ENCODE measurements at places on chromosomes 13 and 19.

GRCh38 chr13:63706751-63707150 is 2291.1 kb upstream of the PCDH20 start:
- no peak for DNase-seq

GRCh38 chr13:50467156-50468110 is 376.1 kb downstream of the DLEU7 start:
- DNase-seq = no peak

GRCh38 chr19:37593996-37594303 is 642 bp downstream of the ZNF571 start:
- DNase-seq = no peak

- no peak for DNase-seq
Measured at GRCh38 chr19:374183-374885, 29.7 kb upstream of the MIER2 start.

DNA sequence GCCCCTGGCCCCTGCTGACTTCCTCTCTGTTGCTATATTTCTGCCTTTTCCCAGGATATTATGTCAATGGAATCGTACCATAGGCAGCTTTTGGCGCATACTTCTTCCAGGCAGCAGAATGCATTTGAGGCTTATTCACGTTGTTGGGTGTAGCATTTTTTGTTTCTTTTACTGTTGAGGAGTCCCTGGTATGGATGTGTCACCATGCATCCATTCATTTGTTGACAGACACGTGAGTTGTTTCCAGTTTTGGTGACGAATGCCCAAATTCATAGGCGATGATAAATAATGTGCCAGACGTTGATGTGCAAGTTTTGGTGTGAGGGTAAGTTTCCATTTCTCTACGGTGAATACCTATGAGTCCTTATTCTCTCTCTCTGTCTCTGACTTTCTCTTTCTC is 5.0 kb downstream of the NFILZ start:
- DNase-seq = no peak

GRCh38 chr19:11273296-11273695 is 11.0 kb upstream of the DOCK6 start:
- no peak for DNase-seq

DNA sequence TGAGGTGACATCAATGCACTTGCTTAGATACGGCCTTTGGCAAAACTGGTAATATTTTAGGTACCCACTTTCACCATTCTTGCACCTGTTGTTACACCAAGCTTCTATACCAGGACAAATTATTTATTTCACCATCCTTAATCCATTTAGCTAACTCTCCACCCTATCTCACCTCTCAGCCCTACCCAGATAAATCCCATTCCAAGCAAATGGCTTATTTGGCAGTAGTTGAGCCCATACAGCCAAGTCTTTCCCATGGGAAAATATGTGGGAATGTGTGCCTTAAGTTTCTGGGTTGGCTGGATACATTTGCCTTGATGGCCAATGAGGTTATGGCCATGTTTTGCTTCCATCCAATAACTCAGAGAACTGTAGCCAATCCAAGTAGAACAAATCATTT is 551.9 kb downstream of the GPC6 start:
- no peak for DNase-seq

GRCh38 chr19:50384685-50385535 is 763 bp downstream of the POLD1 start:
- DNase-seq = no peak

DNA sequence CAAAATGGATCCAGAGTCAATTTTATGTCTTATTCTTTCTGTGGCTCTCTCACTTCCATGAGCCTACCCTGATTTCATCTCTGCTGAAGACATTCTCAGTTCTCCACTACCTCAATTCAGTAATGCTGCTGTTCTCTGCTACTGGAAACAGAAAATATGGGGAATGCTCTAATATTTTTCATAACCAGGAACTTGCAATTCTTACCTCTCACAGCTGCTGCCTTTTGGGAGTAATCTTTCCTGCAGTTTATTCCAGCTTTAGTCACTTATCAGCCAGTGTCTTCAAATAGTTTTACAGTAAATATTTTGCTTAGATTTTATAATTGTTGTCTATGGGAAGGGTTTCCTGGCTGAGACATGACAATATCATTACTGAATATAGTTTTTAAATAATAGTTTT is 145.1 kb upstream of the UFM1 start:
- DNase-seq = no peak

Measured in activated CD4-positive, alpha-beta T cell treated with anti-CD3 and anti-CD28 coated beads, Interleukin-2, amount 10 ng/mL, durations not matched to agents 7 days and 5 days (primary cell).